Tibial nerve (tissue), 4 donors: ENCODE measurements at places on chromosomes 7 and 10. TPM values are rescaled to one million over a fixed set of nuclear protein-coding genes. Genes with fewer than 3 reads are reported as not detected.
A peak's percentile ranks its signal among the peaks of the same experiment; 100 is the strongest.

DNA sequence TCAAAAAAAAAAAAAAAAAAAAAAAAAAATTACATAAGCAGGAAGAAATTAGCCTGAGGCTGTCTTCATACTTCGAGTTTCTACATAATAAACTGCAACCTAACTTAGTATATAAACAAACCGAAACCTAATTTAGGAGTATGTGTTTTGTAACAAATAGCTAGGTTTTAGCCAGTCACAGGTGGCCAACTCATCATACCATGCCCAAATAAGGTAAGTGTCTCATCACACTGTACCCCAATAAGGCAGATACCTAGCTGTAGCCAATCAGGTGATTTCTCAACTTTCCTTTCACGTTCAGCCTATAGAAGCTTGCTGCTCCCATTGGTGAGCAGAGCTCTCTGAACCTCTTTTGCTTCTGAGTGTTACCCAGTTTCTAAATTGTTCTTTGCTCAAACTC lies 13.9 kb upstream of the AGR2 start:
- H3K36me3 ChIP-seq, result no peaks in the 10 kb centered on the region
- H3K4me1 ChIP-seq, result no peaks in the 10 kb centered on the region
- no peaks in the 10 kb centered on the region for H3K27me3 ChIP-seq
- H3K4me3 ChIP-seq, result no peak overlapping the region

The RBP3 gene
- total RNA-seq, result not detected

DNA sequence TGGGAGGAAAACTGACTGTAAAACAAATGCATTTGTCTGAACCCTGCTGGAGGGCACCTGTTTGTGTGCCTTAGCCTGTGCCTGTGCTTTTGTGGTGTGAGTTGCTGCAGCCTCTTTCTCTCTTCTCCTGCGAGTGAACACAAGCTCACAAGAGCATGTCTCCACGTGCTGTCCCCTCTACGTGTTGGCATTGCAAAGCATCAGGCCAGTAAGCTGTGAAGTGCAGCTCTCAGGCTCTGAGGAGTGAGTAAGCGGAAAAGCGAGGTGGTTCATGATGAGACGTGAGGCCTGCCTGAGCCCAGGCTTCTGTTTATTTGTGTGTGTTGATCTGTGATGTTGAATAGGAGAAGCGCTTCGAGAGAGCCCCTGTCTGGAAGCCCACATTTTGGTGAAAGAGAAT lies 85.6 kb upstream of the PDCD4 start:
- no peak overlapping the region for H3K27ac ChIP-seq
- no peak for DNase-seq
- H3K27me3 ChIP-seq, result no peaks in the 10 kb centered on the region
- peaks cover 5% of the 10 kb centered on the region for H3K4me1 ChIP-seq

The GBX1 gene
- total RNA-seq, result not detected

The PGAM2 gene
- total RNA-seq, result 0.98 TPM

DNA sequence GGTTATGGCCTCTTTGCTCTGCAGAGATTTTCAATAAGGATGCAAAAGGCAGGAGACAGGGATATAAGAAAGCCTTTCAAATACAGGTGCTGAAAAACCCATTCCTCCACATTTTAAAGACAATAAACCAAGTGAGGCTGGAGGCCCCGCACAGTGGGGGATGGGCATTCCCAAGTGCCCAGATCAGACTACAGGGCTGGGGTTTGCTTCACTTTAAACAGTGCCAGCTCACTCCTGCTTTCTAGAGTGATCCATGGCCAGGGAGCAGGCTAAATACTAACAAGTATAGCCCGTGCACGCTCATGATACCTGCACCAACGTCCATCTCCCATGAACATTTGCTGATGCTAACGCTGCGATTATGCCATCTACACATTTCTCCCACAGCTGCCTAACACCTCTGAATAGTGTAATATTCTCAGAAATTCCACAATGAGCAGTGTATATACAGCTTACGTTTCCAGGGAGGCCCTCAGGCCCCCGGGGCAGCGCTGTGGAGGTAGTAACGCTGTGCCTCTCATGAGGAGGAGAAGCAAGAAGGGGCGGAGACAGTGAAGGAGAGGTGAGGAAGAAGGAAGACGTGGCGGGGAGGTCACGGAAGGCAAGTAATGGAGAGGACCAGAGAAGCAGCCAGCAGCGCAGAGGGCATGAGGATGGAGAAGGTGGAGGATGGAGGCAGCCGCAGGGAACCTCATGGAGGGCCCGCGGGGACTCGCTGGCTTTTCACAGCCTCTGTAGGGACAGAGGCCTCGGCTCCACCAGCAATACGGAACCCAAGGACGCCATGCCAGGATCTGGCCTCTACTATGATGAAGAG lies 141.7 kb downstream of the USP6NL start:
- H3K27ac ChIP-seq, result no peak overlapping the region
- H3K36me3 ChIP-seq, result peaks cover 19% of the 10 kb centered on the region
- no peak overlapping the region for H3K4me3 ChIP-seq
- DNase-seq, result no peak

GRCh38 chr7:151167197-151167961 lies at the start of gene GBX1:
Gene GBX1, minus strand, starts transcription at chr7:151167694. Its CDS starts 146 bp downstream, at chr7:151167548.
- H3K36me3 ChIP-seq, result no peaks in the 10 kb centered on the region
- H3K27me3 ChIP-seq, result peaks cover 83% of the 10 kb centered on the region
- no peak for DNase-seq
- peaks cover 9% of the 10 kb centered on the region for H3K4me1 ChIP-seq

- H3K36me3 ChIP-seq, result no peaks in the 10 kb centered on the region
- H3K27ac ChIP-seq, result no peak overlapping the region
- no peaks in the 10 kb centered on the region for H3K4me1 ChIP-seq
- H3K4me3 ChIP-seq, result no peak overlapping the region
These were observed 132.0 kb downstream of the NEBL start for GRCh38 chr10:20765066-20765465.

DNA sequence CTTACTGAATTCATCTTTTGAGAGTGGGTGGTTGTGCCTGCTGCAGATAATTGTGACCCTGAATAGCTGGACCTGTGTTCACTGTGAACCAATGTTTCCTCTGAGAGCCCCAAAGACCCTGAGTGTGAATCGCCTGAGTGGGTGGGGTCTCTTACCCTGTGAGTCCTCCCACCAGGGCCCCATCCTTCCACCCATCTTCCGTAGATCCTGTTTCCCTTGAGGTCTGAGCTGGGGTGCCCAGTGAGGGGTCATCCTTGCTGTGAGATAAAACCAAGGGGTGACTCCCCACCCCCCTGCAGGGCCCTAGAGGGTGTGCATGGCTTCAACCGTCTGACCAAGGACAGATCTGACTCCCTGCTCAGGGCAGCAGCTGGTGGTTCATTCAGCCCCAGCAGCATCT lies 78.0 kb upstream of the ZNF479 start:
- H3K4me1 ChIP-seq, result no peaks in the 10 kb centered on the region
- H3K27me3 ChIP-seq, result no peaks in the 10 kb centered on the region
- no peak overlapping the region for H3K4me3 ChIP-seq
- H3K36me3 ChIP-seq, result no peaks in the 10 kb centered on the region
- no peak for DNase-seq

GRCh38 chr10:9302140-9302746 lies 1247.8 kb downstream of the GATA3 start:
- no peaks in the 10 kb centered on the region for H3K36me3 ChIP-seq
- H3K4me3 ChIP-seq, result no peak overlapping the region
- no peaks in the 10 kb centered on the region for H3K27me3 ChIP-seq
- no peak overlapping the region for H3K27ac ChIP-seq

- H3K36me3 ChIP-seq, result no peaks in the 10 kb centered on the region
- DNase-seq, result no peak
- no peak overlapping the region for H3K4me3 ChIP-seq
These were observed 276.2 kb upstream of the LRRTM3 start for GRCh38 chr10:66649626-66650025.

The CCDC146 gene
- total RNA-seq, result 17.6 TPM

- no peak for DNase-seq
- H3K4me1 ChIP-seq, result no peaks in the 10 kb centered on the region
- no peaks in the 10 kb centered on the region for H3K27me3 ChIP-seq
- H3K27ac ChIP-seq, result no peak overlapping the region
These were observed 363.2 kb downstream of the REEP3 start for GRCh38 chr10:63884426-63884825.

The CALD1 gene
- total RNA-seq, result 320 TPM

DNA sequence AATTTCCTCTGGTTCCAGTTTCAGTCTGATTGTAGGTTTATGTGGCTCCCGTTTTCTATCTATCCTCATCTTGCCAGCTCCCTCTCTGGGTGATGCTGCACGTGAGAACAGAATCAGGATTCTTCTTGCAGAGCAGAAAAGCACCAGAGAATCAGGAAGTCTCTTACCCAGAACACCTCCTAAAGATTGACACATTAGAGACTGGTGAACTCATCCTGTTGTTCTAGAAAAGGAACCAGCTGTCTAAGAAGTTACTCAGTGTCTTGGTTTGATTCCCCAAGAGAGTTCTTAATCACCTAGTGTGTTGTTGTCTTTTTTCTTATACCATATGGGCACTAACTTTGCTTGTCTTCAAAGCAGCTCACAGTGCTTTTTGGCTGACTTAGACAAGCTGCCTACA lies 152.4 kb downstream of the DGKI start:
- no peaks in the 10 kb centered on the region for H3K36me3 ChIP-seq
- no peaks in the 10 kb centered on the region for H3K4me1 ChIP-seq
- no peak overlapping the region for H3K4me3 ChIP-seq
- no peak for DNase-seq
- no peaks in the 10 kb centered on the region for H3K27me3 ChIP-seq

GRCh38 chr7:106692450-106693051 lies 31.6 kb upstream of the CCDC71L start:
- no peaks in the 10 kb centered on the region for H3K4me1 ChIP-seq
- H3K27me3 ChIP-seq, result no peaks in the 10 kb centered on the region
- no peak overlapping the region for H3K27ac ChIP-seq
- H3K36me3 ChIP-seq, result no peaks in the 10 kb centered on the region

GRCh38 chr10:53697038-53697437 lies 924.5 kb upstream of the MBL2 start:
- H3K27ac ChIP-seq, result no peak overlapping the region
- H3K4me3 ChIP-seq, result no peak overlapping the region
- H3K36me3 ChIP-seq, result no peaks in the 10 kb centered on the region
- H3K4me1 ChIP-seq, result no peaks in the 10 kb centered on the region
- no peaks in the 10 kb centered on the region for H3K27me3 ChIP-seq

The OR2A42 gene
- not detected for total RNA-seq

DNA sequence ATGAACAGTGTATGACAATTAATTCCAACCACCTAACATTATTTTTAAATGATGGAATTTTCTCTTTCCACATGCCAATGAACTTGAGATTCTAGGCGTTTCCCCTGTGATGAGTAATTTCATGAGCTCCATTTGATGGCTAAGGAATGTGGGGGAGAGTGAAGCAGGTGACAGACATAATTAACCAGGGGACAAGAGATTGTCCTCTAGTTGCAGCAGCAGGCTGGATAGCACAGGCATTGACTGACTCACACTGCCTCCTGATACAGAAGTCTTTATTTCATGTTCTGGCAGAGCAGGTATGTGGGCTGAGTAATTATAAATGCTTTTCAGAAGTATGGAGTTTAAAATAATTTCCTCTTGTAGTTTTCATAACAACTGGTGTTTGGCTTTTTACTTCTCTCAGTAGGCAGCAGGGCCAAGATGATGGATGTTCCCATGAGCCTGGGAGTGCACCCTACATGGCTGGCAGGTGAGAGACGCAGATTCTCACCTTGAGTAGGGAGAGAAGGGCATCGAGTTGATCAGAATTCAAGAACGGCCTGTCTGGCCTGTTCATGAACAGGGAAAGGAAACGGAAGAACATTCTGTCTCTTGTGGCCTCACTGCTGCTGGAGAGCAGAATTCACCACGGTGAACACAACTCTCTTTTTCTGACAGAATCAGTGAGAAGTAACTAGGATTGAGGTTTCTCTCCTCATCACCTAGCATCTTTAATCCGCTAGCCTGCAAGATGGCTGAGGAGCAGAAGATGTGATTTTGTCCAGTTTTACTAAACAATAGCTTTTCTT lies 118.8 kb downstream of the AOAH start:
- H3K4me1 ChIP-seq, result no peaks in the 10 kb centered on the region
- H3K4me3 ChIP-seq, result no peak overlapping the region
- no peaks in the 10 kb centered on the region for H3K36me3 ChIP-seq
- H3K27ac ChIP-seq, result no peak overlapping the region

The NUTM2A gene
- 2.4 TPM for total RNA-seq

DNA sequence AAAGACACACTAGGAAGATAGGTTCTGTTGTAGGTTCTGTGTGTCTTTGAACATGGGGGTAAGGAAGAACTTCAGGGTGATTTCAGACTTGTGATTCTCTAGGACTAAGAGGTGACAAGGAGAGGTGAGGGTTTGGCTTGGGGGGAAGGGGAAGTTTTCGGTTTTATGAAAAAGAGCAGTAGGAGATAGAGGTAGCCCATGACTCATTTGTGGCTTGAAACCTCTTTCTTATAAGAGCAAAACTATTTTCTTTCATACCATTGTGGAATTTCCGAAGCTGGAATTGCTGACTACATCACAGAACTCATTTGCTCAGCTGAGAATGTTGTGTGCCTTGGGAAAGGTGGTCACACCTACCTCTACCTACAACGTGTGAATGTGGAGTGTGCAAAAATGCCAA lies 39.6 kb upstream of the IKZF1 start:
- no peak for DNase-seq
- H3K4me1 ChIP-seq, result no peaks in the 10 kb centered on the region
- H3K27ac ChIP-seq, result no peak overlapping the region
- H3K4me3 ChIP-seq, result no peak overlapping the region
- no peaks in the 10 kb centered on the region for H3K36me3 ChIP-seq

The COL26A1 gene
- total RNA-seq, result not detected

GRCh38 chr10:117533507-117534281 lies 8.9 kb upstream of the EMX2 start:
- H3K27ac ChIP-seq, result no peak overlapping the region
- H3K36me3 ChIP-seq, result no peaks in the 10 kb centered on the region
- H3K27me3 ChIP-seq, result no peaks in the 10 kb centered on the region
- peaks cover 14% of the 10 kb centered on the region for H3K4me1 ChIP-seq
- H3K4me3 ChIP-seq, result peak overlapping the region; percentile 43

GRCh38 chr10:31586723-31587638 lies 268.0 kb downstream of the ZEB1 start:
- no peak for DNase-seq
- no peaks in the 10 kb centered on the region for H3K36me3 ChIP-seq
- H3K4me1 ChIP-seq, result peaks cover 7% of the 10 kb centered on the region
- H3K4me3 ChIP-seq, result no peak overlapping the region
- no peaks in the 10 kb centered on the region for H3K27me3 ChIP-seq
- H3K27ac ChIP-seq, result no peak overlapping the region

DNA sequence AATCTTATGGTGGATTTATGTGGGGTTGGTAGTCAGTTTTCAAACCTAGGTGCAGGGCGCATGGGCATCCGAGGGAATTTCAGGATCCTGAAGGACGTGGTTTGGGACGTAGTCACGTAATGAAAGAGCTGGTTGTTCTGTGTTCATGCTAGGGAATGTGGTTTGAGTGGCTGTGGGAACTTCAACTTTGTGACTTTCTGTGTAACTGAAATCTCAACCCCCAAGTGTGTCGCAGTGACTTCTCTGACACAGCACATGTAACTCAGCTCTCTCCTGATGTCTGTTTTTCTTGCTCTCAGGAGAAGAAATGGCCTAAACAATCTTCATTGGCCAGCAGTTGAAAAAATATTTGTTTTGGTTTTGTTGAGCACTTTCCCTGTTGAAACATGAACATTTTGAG lies 199.0 kb downstream of the PTEN start:
- no peak overlapping the region for H3K4me3 ChIP-seq
- H3K27me3 ChIP-seq, result no peaks in the 10 kb centered on the region
- no peak for DNase-seq
- H3K36me3 ChIP-seq, result no peaks in the 10 kb centered on the region
- peak overlapping the region; percentile 56 for H3K27ac ChIP-seq
